ENCODE measurements at places on chromosomes 6 and 20.

DNA sequence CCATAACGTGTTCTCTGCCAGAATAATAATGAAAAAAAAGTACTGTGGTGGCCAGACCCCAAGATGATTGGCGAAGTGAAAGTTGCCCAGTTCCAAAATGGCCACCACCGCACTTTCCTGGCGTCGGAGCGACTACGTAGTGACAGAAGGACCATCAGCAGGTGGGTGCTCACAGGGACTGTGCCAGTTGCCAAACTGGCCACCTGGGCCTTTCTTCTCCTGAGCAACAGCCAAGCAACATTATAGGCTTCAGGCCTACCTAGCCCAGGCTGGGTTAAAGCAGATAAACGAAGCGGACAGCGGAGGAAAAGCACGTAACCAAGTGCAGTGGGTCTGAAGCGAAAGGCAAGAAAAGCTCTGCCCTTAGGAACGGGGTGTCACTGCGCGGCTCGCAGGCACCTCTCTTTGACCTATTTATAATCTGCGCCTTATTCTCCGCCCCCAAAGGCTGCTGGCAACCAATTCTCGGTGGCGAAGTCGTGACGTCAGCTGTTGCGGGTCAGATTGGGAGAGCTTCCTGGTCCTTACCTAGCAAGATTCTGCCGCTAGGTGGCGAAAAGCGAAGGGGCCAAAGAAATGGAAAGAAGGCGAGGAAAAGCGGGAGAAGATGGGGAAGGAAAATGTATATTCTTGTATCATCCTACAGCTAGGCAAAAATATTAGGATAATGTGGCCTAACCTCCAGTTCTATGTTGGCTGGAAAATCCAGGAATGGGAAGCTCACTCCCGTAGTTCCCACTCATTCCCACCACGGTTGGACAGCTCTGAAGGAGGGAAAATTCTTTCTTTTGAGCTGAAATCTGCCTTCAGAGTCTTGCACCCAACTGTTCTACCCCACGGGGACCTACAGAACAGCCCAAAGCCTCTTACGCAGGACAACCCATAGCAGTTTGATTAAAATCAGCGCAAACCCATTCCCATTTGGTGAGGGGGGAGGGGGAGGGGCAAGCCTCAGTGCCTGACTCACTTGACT is 6.9 kb upstream of the MOG start:
- DNase-seq = peak; percentile 94

GRCh38 chr6:87344731-87345130 is at the start of gene C6orf163:
Gene C6orf163 (plus strand): TSS chr6:87344813. CDS start chr6:87345100, 287 bp downstream.
- no peak for DNase-seq

GRCh38 chr6:137588472-137588871 is 94.3 kb upstream of the OLIG3 start:
- DNase-seq = no peak

- no peak for DNase-seq
Observed at GRCh38 chr6:125534430-125535263, 214.8 kb upstream of the HEY2 start.

GRCh38 chr6:36986704-36987047 is 680 bp upstream of the MTCH1 start:
- no peak for DNase-seq

DNA sequence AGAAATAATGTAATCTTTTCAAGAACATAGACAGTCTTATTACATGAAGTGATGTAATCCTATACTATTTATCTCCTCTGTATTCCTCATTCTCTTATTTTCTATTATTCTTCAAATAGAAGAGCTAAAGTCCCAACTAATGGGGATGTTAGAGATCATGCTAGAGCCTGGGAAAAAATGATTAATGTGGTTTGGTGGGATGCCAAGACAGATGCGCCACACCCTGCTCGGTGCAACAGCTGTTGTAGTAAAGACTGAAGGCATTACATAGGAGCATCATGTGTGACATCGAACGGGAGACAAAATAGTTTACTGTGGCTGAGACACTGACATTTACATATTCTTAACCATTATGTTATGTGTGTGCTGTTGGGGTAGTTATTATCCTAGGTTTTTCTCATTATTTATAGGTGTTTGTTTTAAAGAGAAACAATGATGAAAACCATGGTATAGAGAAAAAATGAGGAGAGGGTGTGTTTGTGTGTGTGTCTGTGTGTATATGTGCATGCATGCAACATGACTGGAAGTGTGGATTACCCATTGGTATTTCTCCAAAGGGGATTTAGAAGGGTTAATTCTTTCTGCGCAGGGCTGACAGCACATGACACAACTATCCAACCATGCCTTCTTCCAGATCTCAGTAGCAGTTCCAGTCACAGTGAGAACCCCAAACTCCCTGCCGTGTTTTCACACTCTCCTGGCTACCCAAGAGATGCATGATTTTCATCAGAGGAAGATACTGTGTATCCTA is 155.3 kb downstream of the EYA4 start:
- DNase-seq = no peak

DNA sequence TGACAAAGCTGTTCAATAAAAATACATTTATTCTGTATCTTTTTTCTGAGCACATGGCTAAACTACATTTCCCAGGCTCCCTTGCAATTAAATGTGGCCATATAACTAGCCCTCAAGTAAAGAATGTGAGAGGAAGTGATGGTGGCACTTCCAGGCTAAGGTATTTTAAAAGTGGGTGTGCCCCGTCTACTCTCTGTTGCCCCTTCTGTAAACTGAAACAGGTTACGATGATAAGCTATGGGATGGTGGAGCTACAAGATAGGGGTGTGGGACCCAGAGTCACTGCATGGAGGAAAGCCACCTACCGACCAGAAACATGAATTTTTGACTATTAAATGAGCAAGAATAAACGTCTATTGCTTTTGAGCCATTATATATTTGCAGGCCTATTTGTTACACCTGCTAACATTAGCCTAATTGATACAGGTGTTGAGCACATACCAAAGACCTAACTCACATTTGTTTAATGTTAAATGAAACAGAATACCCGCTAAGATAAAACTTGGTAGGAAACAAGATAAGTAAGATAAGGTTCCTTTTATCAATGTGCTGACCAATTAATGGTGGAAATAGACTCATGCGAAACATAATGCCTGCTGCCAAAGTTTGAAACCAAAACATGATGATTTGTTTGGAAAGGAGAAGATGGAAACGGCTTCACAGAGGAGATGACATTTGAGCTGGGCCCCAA is 3.1 kb downstream of the FYN start:
- no peak for DNase-seq

Data from stimulated activated CD4-positive, alpha-beta T cell treated with anti-CD3 and anti-CD28 coated beads, TNF-alpha, amount 100 ng/mL, for 24 hours (primary cell).